Left ventricle myocardium inferior (tissue), 1 donor: ENCODE measurements at places on chromosomes 12 and 14. TPM values are rescaled to one million over a fixed set of nuclear protein-coding genes. Genes with fewer than 3 reads are reported as not detected.

DNA sequence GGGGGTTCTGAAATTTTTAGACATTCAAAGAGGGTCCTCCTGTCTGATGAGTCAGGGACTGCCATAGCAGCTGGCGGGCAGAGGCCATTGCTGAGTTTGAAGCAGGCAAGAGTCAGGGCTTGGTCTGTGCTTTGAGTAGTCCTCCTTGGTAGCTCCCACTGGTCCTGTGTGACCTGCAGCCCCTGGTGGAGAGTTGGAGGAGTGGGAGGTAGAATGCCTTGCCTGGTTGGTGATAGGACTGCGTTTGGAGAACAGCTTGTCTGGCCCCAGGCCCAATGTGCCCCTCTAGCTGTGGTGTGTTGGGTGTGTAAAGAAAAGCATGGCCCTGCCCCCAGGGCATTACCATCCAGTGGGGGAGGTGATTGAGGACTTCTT lies 116.7 kb downstream of the BEGAIN start:
- H3K36me3 ChIP-seq: peaks cover 24% of the 10 kb centered on the region
- H3K27ac ChIP-seq: no peak overlapping the region
- no peaks in the 10 kb centered on the region for H3K4me1 ChIP-seq
- no peak for DNase-seq

GRCh38 chr12:131927110-131928079 lies 1.7 kb upstream of the PUS1 start:
- no peak for DNase-seq
- no peak overlapping the region for H3K4me3 ChIP-seq
- H3K27ac ChIP-seq: peak overlapping the region; percentile 98
- no peaks in the 10 kb centered on the region for H3K27me3 ChIP-seq
- peaks cover 56% of the 10 kb centered on the region for H3K4me1 ChIP-seq

DNA sequence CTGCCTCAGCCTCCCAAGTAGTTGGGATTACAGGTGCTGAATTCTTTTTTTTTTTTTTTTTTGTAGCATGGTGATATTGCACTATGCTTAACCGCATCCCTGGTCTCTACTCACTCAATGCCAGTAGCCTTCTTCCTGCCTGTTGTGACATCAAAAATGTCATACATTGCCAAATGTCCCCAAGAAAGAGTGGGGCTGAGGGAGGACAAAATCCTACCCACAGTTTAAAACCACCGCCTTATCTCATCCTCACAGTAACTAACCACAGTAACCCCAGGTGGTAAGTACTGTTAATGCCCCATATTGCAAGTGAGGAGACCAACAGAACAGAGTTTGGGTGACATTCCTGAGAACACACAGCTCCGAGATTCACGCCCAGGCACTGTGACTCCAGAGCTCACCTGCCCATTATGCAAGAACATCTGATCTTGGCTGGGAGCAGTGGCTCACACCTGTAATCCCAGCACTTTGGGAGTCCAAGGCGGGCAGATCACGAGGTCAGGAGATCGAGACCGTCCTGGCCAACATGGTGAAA lies 19.6 kb downstream of the MORN3 start:
- DNase-seq: no peak
- no peaks in the 10 kb centered on the region for H3K4me1 ChIP-seq
- H3K4me3 ChIP-seq: no peak overlapping the region
- H3K36me3 ChIP-seq: no peaks in the 10 kb centered on the region
- no peak overlapping the region for H3K27ac ChIP-seq

GRCh38 chr14:21988413-21988812 lies 314.8 kb upstream of the OR4E1 start:
- H3K27me3 ChIP-seq: peaks cover 37% of the 10 kb centered on the region
- no peak overlapping the region for H3K4me3 ChIP-seq
- DNase-seq: no peak
- no peak overlapping the region for H3K27ac ChIP-seq

The LRRC43 gene
- 0.74 TPM for total RNA-seq
